ENCODE measurements at places on chromosomes 2 and 18. TPM values are rescaled to one million over a fixed set of nuclear protein-coding genes. Genes with fewer than 3 reads are reported as not detected.

OBSL1 gene
- 0.37 TPM for total RNA-seq

- H3K4me1 ChIP-seq = peaks cover 13% of the 10 kb centered on the region
- H3K27me3 ChIP-seq = no peaks in the 10 kb centered on the region
- peaks cover 16% of the 10 kb centered on the region for H3K36me3 ChIP-seq
- no peak overlapping the region for H3K27ac ChIP-seq
These were observed 128.0 kb downstream of the OLA1 start for GRCh38 chr2:174120346-174120745.

MREG gene
- 15.7 TPM for total RNA-seq

CIDEA gene
- total RNA-seq = not detected

DNA sequence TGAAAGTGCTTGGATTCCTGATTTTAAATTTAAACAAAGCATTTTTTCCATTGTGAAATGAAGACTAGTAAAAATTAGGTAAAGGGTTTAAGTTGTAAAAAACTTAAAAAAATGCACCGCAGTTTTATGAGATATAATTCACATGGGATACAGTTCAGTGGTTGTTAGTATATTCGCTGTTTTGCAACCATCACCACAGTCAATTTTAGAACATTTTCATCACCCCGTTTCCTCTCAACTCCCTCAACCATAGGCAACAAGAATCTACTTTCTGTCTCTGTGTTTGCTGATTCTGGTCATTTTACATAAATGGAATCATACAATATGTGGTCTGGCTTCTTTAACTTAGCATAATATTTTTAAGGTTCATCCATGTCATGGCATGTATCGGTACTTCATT, 4.0 kb downstream of the DGKD start:
- no peak overlapping the region for H3K4me3 ChIP-seq
- no peak overlapping the region for H3K27ac ChIP-seq
- no peak for DNase-seq
- peaks cover 49% of the 10 kb centered on the region for H3K4me1 ChIP-seq

GPAT2 gene
- total RNA-seq = 19.1 TPM

DNA sequence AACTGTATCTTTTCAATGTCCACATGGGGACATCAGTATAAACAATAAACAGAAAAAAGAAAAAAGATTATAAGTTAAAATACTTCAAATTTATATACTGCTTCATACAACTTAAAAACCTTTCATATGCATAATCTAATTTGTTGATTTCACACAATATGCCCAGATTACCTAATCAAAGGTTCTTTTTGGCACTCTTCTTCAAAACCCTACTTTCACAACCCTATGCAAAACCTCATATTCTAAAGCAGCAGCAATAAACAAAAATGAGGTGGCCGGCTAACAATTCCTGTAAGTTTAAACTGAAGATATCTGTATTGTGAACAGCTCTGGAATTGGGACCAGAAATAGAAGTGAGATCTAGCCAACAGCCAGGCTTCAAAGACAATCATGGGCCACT, 28.6 kb downstream of the STK17B start:
- H3K27me3 ChIP-seq = no peaks in the 10 kb centered on the region
- peaks cover 90% of the 10 kb centered on the region for H3K36me3 ChIP-seq
- H3K4me3 ChIP-seq = no peak overlapping the region

DNA sequence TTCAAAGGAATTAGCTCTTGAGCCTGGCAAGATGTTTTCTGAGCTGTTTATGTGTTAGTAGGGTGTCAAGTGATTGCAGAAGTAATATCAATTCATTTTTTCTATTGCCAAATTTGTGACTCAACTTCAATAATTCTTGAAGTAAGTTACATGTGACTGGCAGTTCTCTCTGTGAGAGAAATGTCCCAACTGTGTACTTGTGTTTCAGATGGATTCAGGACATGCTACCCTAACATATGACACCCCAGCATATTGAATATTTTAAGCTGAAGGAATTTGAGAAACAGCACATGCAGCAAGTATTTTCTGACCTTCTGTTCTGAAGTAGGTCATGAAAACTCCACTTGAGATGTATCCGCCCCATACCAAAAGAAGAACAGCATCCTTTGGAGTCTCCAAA, 263.6 kb downstream of the XIRP2 start:
- H3K36me3 ChIP-seq = no peaks in the 10 kb centered on the region
- H3K4me3 ChIP-seq = no peak overlapping the region
- H3K4me1 ChIP-seq = no peaks in the 10 kb centered on the region

DYNAP gene
- total RNA-seq = not detected

DSG1 gene
- total RNA-seq = not detected

SPP2 gene
- total RNA-seq = not detected

GRCh38 chr18:70385474-70385873, 96.6 kb downstream of the SOCS6 start:
- H3K27me3 ChIP-seq = no peaks in the 10 kb centered on the region
- no peak for DNase-seq
- H3K4me3 ChIP-seq = no peak overlapping the region
- H3K27ac ChIP-seq = no peak overlapping the region
- peaks cover 2% of the 10 kb centered on the region for H3K4me1 ChIP-seq

GRCh38 chr2:9809448-9810088, 33.7 kb upstream of the TAF1B start:
- H3K27me3 ChIP-seq = peaks cover 11% of the 10 kb centered on the region
- no peaks in the 10 kb centered on the region for H3K36me3 ChIP-seq
- no peak overlapping the region for H3K4me3 ChIP-seq

GRCh38 chr2:64988420-64989125, 626 bp upstream of the SLC1A4 start:
- H3K4me1 ChIP-seq = peaks cover 65% of the 10 kb centered on the region
- peaks cover 3% of the 10 kb centered on the region for H3K27me3 ChIP-seq
- peak overlapping the region; percentile 90 for H3K27ac ChIP-seq
- peak overlapping the region; percentile 84 for H3K4me3 ChIP-seq
- DNase-seq = peak; percentile 80

GRCh38 chr2:12651641-12652040, 65.1 kb upstream of the TRIB2 start:
- H3K27ac ChIP-seq = no peak overlapping the region
- DNase-seq = no peak
- H3K4me1 ChIP-seq = no peaks in the 10 kb centered on the region
- peaks cover 25% of the 10 kb centered on the region for H3K27me3 ChIP-seq
- no peaks in the 10 kb centered on the region for H3K36me3 ChIP-seq
- H3K4me3 ChIP-seq = no peak overlapping the region

GRCh38 chr2:16869711-16870110, 204.1 kb upstream of the CYRIA start:
- no peak overlapping the region for H3K4me3 ChIP-seq
- H3K27ac ChIP-seq = no peak overlapping the region

DNA sequence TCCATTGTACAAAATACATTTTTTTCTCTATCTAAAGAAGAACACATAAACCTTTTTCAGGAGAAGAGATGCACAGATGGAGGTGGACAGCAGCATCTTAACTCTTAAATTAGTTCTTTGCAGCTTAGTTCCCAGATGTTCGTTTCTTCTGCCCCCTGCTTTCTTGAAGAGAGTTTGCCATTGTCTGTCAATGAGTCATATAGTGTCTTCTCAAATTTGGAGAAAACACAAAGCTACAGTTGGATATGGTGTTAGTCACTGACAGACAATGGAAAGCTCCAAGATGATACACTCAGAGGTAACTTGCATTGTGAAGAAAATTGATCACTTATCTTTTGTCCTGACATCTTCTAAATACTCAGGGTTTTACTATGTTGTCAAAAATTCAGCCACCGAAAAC, 48.8 kb upstream of the TMEFF2 start:
- no peak for DNase-seq
- no peak overlapping the region for H3K4me3 ChIP-seq
- no peaks in the 10 kb centered on the region for H3K4me1 ChIP-seq
- no peaks in the 10 kb centered on the region for H3K27me3 ChIP-seq
- H3K36me3 ChIP-seq = no peaks in the 10 kb centered on the region
- H3K27ac ChIP-seq = no peak overlapping the region

DNAH7 gene
- total RNA-seq = not detected

TUBA4B gene
- total RNA-seq = not detected

GKN2 gene
- not detected for total RNA-seq

GRCh38 chr2:216108310-216108966, 710 bp upstream of the XRCC5 start:
- peak overlapping the region; percentile 96 for H3K4me3 ChIP-seq
- no peaks in the 10 kb centered on the region for H3K27me3 ChIP-seq
- DNase-seq = no peak
- peak overlapping the region; percentile 80 for H3K27ac ChIP-seq
- peaks cover 38% of the 10 kb centered on the region for H3K36me3 ChIP-seq

- H3K27ac ChIP-seq = no peak overlapping the region
- H3K36me3 ChIP-seq = no peaks in the 10 kb centered on the region
These were observed 327.1 kb downstream of the ETAA1 start for GRCh38 chr2:67724261-67724660.

CLIP4 gene
- 21.8 TPM for total RNA-seq

- no peak overlapping the region for H3K4me3 ChIP-seq
- peaks cover 16% of the 10 kb centered on the region for H3K27me3 ChIP-seq
- peaks cover 2% of the 10 kb centered on the region for H3K4me1 ChIP-seq
- H3K36me3 ChIP-seq = peaks cover 18% of the 10 kb centered on the region
These were observed 17.3 kb downstream of the BOLA3 start for GRCh38 chr2:74130211-74130995.

- H3K27me3 ChIP-seq = peaks cover 21% of the 10 kb centered on the region
- DNase-seq = no peak
- no peak overlapping the region for H3K4me3 ChIP-seq
- H3K36me3 ChIP-seq = no peaks in the 10 kb centered on the region
These were observed 12.3 kb upstream of the RESP18 start for GRCh38 chr2:219344751-219345430.

- H3K4me1 ChIP-seq = no peaks in the 10 kb centered on the region
- peaks cover 7% of the 10 kb centered on the region for H3K27me3 ChIP-seq
- no peak overlapping the region for H3K27ac ChIP-seq
- no peaks in the 10 kb centered on the region for H3K36me3 ChIP-seq
These were observed 57.9 kb upstream of the GLI2 start for GRCh38 chr2:120677696-120678247.

- H3K4me1 ChIP-seq = no peaks in the 10 kb centered on the region
- no peak overlapping the region for H3K4me3 ChIP-seq
- H3K27me3 ChIP-seq = peaks cover 24% of the 10 kb centered on the region
- H3K27ac ChIP-seq = no peak overlapping the region
- no peak for DNase-seq
These were observed 9.9 kb upstream of the WNT6 start for GRCh38 chr2:218849721-218850120.

ZNF521 gene
- total RNA-seq = not detected

- H3K4me3 ChIP-seq = peak overlapping the region; percentile 94
- H3K27me3 ChIP-seq = no peaks in the 10 kb centered on the region
- H3K4me1 ChIP-seq = peaks cover 39% of the 10 kb centered on the region
- peak; percentile 62 for DNase-seq
These were observed 246.0 kb downstream of the LDLRAD4 start for GRCh38 chr18:13464432-13465123.

GRCh38 chr2:142153601-142154000, 22.8 kb upstream of the LRP1B start:
- no peak for DNase-seq
- no peaks in the 10 kb centered on the region for H3K36me3 ChIP-seq
- H3K27ac ChIP-seq = no peak overlapping the region

DNA sequence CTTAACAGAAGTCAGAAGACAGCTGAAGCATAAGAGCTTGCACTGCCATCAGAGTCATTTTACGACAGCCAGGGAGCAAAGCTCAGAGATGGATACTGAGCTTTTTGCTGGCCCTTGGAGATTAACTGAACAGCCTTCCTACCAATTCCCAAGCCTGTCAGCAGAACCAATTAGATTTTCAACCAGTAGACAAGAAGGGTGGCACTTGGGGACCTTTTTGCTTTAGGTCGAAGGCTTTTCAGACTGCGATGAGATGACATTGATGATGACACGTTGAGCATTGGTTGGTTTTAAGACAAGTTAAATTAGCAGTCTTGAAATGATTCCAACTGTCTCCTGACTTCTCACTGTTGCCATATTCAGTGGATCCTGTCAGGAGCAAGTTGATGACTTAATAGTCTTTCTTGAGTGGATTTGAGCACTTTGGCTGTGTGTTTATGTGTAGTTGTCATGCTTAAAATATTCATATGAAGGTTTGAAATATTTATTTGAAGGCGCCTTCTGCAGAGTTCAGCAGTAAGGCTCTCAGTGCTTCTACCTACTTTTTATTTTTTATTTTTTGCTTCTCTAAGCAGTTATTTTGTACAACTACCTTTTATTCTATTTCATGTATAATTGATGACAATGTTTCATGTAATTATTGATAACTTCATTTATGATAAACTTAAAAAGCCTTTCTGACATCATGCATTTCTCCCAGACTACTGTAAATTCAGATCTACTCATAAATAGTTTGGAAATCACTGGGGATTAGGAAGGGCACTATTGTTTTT, 256.7 kb downstream of the CAMKMT start:
- H3K4me1 ChIP-seq = peaks cover 12% of the 10 kb centered on the region
- H3K27me3 ChIP-seq = no peaks in the 10 kb centered on the region
- no peaks in the 10 kb centered on the region for H3K36me3 ChIP-seq

DNA sequence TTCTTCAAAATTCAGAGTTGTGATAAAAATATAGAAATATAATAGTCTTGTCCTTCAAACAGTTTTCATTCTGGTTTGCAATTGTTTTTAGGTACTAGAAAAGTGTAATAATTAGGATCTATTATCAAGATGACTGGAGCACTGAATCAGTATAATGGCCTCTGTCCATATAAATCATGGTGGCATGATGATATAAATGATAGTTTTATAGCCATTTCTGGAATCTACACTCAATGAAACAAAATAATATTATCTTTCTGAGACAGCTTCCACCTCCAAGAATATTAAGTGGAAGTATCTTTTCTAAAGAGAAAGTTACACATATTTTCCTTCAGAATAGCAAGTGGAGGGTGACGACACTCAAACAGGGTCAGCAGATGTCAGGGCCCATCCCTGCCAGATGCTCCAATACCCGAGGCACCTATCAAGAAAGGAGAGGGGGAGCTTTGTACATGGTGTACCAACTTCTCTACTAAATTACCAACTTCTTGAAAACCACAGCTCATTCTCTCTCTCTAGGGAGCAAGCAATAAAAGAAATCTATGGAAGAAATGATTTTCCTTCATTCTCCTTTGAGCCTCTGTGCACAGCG, 882.7 kb upstream of the CHAC2 start:
- no peak overlapping the region for H3K4me3 ChIP-seq
- no peaks in the 10 kb centered on the region for H3K27me3 ChIP-seq
- DNase-seq = no peak
- no peaks in the 10 kb centered on the region for H3K4me1 ChIP-seq
- H3K36me3 ChIP-seq = no peaks in the 10 kb centered on the region
- no peak overlapping the region for H3K27ac ChIP-seq

GRCh38 chr2:1509271-1510065, 96.2 kb downstream of the TPO start:
- peaks cover 22% of the 10 kb centered on the region for H3K4me1 ChIP-seq
- peak overlapping the region; percentile 35 for H3K4me3 ChIP-seq
- peak overlapping the region; percentile 35 for H3K27ac ChIP-seq
- peak; percentile 62 for DNase-seq
- no peaks in the 10 kb centered on the region for H3K27me3 ChIP-seq

DNA sequence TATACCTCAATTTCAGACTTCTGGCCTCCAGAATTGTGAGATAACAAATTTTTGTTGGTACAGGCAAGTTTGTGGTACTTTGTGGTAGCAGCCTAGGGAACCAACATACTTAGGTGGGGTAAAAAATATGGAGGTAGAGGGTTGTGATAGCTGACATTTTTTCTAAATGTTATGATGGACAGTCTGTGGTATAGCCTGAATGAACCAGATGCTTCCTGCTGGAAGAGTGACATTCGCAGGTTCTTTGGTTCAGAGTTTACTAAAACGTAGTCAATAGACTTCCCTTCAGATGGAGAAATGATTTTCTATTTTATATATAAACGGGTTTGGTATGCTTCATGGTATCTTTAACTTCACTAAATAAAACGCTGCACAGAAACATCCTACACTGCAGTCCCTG, 42.8 kb downstream of the PMAIP1 start:
- DNase-seq = no peak
- H3K4me3 ChIP-seq = no peak overlapping the region
- no peak overlapping the region for H3K27ac ChIP-seq
- H3K4me1 ChIP-seq = no peaks in the 10 kb centered on the region
- peaks cover 2% of the 10 kb centered on the region for H3K27me3 ChIP-seq

All from activated T-helper 2 cell treated with anti-CD3 and anti-CD28 coated beads, Interferon-gamma antibody, Interleukin-2, Interleukin-4, amounts not matched to agents 10 μg/mL and 5 μg/mL and 100 μg/mL, durations not matched to agents 14 hours and 24 hours and 36 hours (primary cell).